Esophagus squamous epithelium (tissue), 5 donors: ENCODE measurements at places on chromosomes 13 and 19. TPM values are rescaled to one million over a fixed set of nuclear protein-coding genes. Genes with fewer than 3 reads are reported as not detected.

- no peak for DNase-seq
These were observed 72.6 kb upstream of the TSHZ3 start for GRCh38 chr19:31421856-31422255.

TUBA3C gene
- total RNA-seq = not detected

ZNF763 gene
- 1.2 TPM for total RNA-seq

LGALS7B gene
- 1,749 TPM for total RNA-seq

SIGLEC8 gene
- total RNA-seq = 1.2 TPM

- no peak for DNase-seq
These were observed 4.2 kb upstream of the CACNG7 start for GRCh38 chr19:53904909-53905308.

DNA sequence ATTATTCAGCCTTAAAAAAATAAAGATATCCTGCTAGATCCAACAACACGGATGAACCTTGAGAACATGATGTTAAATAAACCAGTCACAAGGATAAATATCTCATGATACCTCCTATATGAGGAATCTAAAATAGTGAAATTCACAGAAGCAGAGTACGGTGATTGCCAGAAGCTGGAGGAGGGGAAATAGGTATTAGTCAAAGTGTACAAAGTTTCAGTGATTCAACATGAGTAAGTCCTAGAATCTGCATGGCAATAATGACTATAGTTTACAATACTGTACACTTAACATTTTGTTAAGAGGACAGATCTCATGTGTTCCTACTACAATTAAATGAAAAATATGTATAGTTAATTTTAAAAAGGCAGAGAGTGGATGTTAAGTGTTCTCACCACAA, 206.6 kb upstream of the SLC10A2 start:
- no peak for DNase-seq

DNA sequence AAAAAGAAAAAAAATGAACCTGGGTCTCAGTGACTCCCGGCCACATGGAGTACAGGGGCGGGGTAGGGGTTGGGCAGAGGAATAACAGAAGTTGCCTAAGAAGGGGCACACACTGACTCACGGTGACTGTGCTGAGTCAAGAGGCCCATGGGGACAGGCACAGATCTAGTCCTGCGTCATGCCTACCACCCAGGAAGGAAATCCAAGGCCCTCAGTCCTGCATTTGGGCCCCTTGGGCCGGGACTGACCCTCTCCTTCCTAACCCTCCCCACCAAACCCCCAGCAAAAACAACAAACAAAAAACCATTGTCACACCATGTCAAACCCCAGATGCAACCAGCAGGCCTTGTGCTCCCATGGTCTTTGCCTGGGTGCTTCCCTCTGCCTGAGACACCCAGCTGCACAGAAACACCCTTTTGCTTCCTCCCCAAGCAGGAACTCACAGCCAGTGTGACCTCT, 9.6 kb upstream of the NOTCH3 start:
- no peak for DNase-seq

CD33 gene
- 0.30 TPM for total RNA-seq

KCNJ14 gene
- total RNA-seq = 0.57 TPM

ARID3A gene
- 4.5 TPM for total RNA-seq

GRCh38 chr19:4061683-4062418, 4.8 kb downstream of the ZBTB7A start:
- no peak for DNase-seq

DNA sequence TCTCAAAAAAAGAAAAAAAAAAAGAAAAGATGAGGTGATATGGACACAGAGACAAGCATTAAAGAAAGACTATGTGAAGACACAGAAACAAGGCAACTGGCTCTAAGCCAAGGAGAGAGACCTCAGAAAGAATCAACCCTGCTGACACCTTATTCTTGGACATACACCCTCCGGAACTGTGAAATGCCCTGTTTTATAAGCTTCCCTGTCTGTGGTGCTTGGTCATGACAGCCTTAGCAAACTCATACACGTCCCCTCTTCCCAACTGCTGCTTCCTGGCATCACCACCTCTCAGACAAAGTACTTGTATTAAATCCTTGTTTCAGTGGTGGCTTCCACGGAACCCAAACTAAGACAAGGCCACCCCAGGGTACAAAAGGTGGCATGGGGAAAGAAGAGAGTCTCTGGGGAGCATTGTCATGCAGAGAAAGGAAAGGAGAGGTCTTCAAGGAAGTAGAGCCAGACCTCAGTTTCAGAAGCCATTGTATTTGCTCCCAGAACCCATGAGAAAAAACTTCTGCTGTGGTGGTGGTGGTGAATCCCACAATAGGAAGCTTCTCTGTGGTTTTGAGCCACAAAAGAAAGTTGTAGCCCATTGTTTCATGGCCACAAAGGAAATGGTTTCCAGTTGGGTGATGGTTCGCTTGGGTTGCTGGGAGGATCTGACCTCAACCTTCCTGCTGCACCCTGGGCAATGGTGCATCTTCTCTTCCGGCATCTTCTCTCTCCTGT, 16.3 kb upstream of the TSPAN16 start:
- DNase-seq = no peak

DNA sequence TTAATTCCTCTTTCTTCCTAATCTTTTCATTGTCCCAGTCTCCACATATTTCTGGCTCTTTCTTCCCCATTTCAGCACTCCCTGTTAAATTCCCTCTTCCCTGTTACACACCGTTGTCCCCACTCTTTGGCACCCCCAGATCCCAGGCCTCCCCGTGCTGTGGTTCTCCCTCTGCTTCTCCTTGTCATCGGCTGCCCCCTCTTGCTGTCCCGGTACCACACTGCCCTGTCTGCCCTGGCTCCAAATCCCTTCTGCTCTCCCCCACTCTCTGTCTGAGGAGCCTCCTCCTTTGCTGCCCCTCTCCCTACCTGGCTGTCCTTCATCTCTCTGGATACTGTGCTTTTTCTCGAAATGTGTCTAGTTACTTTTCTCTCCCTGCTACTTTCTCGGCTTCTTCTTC, 983 bp downstream of the ZNF415 start:
- no peak for DNase-seq

- DNase-seq = no peak
These were observed 166.1 kb downstream of the USP12 start for GRCh38 chr13:27005556-27005955.

- DNase-seq = no peak
These were observed 13.0 kb downstream of the CIC start for GRCh38 chr19:42281827-42282762.

HRC gene
- total RNA-seq = 0.15 TPM

ZNF345 gene
- total RNA-seq = 1.4 TPM

ERICH4 gene
- total RNA-seq = not detected

ANO8 gene
- 19.1 TPM for total RNA-seq

SPACA4 gene
- 1.4 TPM for total RNA-seq

- no peak for DNase-seq
These were observed 71.2 kb upstream of the GTF3A start for GRCh38 chr13:27353166-27353583.

- no peak for DNase-seq
These were observed 102.2 kb upstream of the EDNRB start for GRCh38 chr13:78020861-78021260.

DNA sequence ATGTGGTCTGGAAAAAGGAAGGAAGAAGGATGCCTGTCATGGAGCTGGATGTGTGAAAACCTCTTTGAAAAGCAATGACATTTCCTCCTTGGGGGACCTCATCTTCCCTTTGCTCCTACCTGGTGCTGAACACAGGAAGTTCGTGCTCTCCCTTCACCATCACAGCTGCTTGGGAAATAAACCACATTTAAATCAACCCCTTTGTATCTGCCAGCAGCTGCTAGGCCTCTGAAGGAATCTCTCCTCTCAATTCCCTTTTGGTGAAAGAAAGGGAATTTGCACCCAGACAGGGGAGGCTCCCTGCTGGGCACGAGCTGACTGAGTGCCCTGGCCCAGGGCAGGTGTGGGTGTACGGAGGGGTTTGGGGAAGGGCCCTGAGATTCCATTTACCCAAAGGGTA, 437.7 kb downstream of the TSHZ3 start:
- DNase-seq = no peak

NRTN gene
- total RNA-seq = 1.5 TPM

DNA sequence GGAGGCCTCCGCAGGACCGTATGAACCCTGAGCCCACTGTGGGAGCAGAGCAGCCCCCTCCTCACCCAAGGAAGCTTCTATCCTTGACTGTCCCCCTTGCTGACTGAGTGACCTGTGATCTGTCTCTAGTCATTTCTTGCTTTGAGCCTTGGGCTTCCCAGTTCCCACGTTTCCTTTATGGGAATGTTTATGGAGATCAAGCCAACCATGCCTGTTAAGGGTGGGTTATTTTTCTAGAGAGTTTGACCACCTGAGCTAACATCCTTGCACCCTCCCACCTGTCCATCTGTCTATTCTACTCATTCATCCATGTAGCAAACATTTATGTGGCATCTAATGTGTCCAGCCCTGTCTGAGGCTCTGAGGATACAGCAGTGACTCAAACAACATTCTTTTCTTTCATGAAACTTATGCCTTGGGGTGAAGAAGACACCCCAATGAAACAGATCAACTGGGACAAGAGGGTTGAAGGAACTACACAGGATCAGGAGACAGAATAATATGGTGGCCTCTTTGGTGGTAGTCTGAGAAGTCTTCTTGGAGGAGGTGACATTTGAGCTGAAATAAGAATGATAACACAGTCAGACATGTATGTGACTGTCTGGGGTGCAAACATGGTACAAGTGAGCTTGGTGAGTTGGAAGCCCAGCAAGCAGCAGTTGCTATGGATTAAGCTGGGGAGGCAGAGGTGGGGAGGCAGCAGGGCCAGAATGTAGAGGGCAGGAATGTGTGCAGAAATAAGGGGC, 30.5 kb downstream of the CERS4 start:
- DNase-seq = no peak

FFAR2 gene
- 0.49 TPM for total RNA-seq

DNA sequence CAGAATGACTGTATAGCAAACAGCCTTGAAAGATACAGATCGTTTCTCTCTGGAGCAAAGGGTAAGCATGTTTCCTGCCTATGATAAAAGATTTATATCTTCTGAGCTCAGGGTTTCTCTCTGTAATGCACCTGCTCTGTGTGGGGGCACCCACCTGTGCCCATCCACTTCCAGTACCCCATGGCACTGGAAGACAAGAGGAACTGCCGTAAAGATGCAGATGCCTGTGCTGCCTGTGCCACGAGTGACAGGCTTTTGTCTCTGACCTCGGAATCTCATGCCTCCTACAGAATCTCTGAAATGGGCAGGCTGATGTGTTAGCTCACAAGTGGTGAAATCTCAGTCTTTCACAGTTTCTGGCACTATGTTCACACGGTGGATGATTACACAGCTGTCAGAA, 50.3 kb upstream of the ATP11A start:
- no peak for DNase-seq

DNA sequence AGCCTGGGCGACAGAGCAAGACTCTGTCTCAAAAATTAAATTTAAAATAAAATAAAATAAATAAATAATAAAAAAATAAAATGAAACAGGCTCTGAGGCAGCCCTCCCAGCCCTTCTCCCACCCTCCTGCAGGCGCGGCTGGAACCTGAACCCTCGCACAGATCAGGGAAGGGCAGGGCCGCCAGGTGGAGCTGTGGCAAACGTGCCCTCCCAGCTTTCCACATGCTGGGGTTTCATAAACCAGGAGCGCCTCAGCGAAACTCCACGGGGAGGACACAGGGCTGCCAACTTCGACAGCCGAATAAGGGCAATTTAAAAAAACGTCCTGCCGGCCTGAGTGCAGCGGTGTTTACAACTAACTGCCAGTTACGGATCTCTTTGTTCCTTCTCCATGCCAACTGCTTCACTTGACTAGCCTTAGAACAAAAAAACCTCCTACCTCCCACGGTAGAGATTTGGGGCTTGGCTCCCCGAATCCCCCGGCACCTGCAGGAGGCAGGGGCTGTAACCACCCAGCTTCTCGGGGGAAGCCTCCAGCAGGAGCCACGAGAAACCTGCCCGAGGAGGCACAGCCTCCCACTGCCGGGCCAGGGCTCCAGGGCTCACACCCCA, 15.9 kb downstream of the ZNF787 start:
- no peak for DNase-seq

ERICH6B gene
- total RNA-seq = not detected

DNA sequence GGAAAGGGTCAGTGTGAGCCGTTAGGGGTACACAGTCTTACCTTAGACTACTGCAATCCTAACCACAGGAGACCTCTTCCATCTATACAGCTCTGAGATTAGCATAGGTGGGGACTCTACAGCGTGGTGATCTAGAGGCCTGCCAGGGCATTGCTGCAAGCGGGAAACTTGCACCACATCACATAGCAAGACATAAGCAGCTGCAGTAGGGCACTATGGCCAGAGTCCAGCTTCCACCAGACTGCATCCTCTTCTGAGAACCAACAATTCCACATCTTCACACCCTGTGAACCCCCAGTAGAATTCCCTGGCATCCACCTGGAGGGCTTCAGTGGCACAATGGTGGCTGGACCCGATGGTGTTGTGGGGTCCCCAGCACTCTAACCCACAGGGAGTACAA, 1564.3 kb upstream of the PRR20A start:
- DNase-seq = no peak

CYP4F22 gene
- total RNA-seq = 3.2 TPM

DNA sequence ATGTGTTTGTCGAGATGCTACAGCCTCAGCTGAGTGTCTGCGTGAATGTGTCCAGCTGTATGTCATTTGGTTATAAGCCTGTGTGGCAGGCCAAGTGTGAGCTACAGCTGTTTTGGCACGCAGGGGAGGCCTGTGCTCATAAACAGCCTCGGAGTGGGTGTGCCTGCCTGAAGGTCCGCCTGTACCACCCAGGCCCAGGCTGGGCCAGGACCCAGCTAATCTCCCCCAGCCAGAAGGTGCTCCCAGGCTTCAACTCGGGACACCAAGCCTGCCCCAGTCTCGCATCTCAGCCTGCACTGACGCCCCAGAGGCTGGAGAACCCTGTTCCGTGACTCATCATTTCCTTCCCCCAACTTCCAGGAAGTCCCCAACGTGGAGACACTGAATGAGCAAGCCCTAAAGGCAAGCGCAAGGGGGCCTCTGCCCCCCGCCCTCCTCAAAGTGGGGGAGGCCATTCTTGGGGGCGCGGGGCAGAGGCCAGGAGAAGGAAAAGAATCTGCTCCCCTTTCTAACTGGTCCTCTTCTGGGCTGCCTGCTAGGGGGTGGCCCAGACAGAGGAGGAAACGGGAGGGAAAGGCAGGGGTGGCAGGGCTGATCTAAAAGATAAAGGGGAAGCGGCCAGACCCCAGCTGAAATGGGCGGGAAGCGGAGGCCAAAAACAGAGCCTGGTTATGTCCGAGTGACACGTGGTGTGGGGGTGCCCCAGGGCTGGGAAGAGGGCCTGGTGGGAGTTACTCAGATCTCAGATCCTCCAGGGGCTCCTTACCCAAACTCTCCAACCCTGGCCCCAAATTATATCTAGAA, 2.0 kb downstream of the SLC1A5 start:
- no peak for DNase-seq

GRCh38 chr19:40225440-40226305, 816 bp downstream of the CCNP start:
- DNase-seq = no peak

TRIM13 gene
- 27.1 TPM for total RNA-seq

MBD3L2 gene
- not detected for total RNA-seq

- no peak for DNase-seq
These were observed 43.5 kb upstream of the SHISA2 start for GRCh38 chr13:26095338-26095737.

DNA sequence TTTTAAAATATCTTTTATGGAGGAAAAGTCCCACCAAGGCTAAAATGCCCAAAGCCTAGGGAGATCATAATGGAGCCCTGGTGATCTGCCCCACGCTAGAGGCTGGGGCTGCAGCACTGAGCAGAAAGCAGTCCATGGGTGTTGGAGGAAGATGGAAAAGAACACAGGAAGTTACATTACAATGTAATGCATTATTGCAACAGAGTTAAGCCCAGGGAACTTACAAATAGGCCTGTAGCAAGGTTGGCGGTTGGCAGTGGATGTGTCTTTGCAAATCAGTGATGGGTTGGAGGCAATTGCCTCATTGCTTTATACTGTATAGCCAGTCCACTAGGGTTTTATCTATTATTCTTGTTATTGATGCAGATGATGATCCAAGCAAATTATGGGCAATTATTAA, 399.9 kb downstream of the NDFIP2 start:
- no peak for DNase-seq
